ENCODE measurements at places on chromosomes 7 and 10.

GRCh38 chr7:130673066-130673465, 4.5 kb upstream of the COPG2 start:
- DNase-seq: no peak

DNA sequence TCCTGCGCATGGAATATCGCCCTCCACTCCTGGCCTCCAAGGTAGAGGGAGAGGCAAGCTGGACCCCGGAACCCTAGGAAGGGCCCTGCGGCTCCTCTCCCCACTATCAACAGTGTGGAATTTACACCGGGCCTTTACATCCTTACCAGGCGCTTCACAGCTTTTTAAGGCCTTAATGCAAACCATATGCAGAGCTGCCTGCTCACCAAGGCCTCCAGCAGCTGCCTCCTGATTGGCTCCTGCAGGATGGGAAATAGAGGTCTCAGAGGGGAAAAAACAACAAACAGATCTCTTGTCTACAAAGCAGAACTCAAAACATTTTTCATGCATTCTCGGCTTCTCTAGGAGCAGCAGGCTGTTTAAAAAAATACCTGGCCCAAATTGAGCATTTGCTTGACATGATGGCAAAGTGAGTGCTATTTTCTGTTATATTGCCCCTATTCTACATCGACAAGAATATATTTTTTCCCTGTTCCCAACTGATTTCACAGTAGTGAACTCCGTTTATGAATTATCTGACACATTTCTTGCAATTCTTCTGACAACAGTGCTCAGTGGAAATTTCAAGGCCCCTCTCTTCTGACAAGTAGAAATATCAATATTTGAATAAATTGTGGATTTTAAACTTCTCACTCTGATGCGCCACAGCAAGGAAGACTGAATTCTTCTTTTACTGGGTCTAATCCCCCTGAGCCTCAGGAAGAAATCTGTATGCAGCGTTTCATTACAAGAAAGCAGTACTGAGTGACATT, 51.7 kb downstream of the EBF3 start:
- DNase-seq: no peak

GRCh38 chr10:49119746-49120145, 4.4 kb upstream of the VSTM4 start:
- no peak for DNase-seq

DNA sequence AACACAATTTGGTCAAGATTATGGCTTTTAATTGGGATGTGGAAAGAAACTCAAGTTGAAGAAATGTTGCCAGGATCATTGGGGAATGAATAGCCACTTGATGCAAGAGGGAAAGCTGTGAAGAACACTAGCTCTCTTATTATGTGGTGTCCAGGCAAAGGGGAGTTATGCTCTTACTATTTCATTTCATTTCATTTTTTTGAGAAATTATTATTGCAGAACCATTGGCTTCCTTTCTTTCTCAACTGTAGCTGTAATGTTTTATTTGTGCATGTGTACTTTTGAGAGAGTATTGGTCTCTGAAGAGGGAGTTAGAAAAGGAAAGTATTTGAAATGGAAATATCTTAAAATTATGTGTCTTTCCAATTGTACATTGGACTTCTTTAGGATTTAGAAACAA, 312.6 kb upstream of the BMPER start:
- no peak for DNase-seq

- DNase-seq: no peak
Observed at GRCh38 chr10:70617798-70618568, 15.4 kb upstream of the PRF1 start.

DNA sequence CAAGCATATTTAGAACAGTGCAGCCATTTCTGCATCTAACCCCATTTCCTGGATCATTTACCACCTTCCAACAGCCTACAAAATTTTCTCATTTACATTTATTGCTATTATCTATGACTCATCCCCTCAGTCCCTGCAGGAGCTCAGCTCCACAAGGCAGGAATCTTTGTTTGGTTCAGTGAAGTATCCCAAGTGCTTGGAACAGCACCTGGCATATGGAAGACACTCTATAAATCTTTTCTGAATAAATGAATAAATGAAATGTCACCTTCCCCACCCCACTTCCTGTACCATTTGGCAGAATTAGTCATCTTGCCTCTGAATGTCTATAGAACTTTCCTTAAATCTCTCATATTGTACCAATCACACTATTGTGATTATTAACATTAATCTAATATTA, 110.7 kb downstream of the HIP1 start:
- no peak for DNase-seq

GRCh38 chr10:59830601-59831259, 75.6 kb downstream of the CCDC6 start:
- no peak for DNase-seq
